ENCODE measurements at places on chromosomes 1 and 21. TPM values are rescaled to one million over a fixed set of nuclear protein-coding genes. Genes with fewer than 3 reads are reported as not detected.

The TDRD5 gene
- polyA plus RNA-seq: 0.05 TPM

The CAMSAP2 gene
- polyA plus RNA-seq: 8.3 TPM

The AMY2B gene
- 41.3 TPM for polyA plus RNA-seq

The PDZK1 gene
- 0.28 TPM for polyA plus RNA-seq

The CKS1B gene
- 38.2 TPM for polyA plus RNA-seq

The TP73 gene
- 1.7 TPM for polyA plus RNA-seq

The LCE1C gene
- polyA plus RNA-seq: not detected

The PTGS2 gene
- polyA plus RNA-seq: 5.3 TPM

The EFNA3 gene
- 1.8 TPM for polyA plus RNA-seq

The LRRC53 gene
- polyA plus RNA-seq: not detected

The AADACL4 gene
- not detected for polyA plus RNA-seq

The SELENOF gene
- polyA plus RNA-seq: 132 TPM

The CACNA1S gene
- 0.02 TPM for polyA plus RNA-seq

The DPH2 gene
- polyA plus RNA-seq: 28.5 TPM

The IGSF9 gene
- 2.2 TPM for polyA plus RNA-seq

The LRRC38 gene
- not detected for polyA plus RNA-seq

The USH2A gene
- not detected for polyA plus RNA-seq

The TPTE gene
- polyA plus RNA-seq: not detected

The BEND5 gene
- polyA plus RNA-seq: 9.3 TPM

The LIPI gene
- polyA plus RNA-seq: not detected

The PLEKHN1 gene
- polyA plus RNA-seq: 2.0 TPM

The ARHGEF10L gene
- polyA plus RNA-seq: 23.8 TPM

The PADI1 gene
- polyA plus RNA-seq: 0.35 TPM
